Inflammatory macrophage (primary cell): ENCODE measurements at places on chromosomes 6 and 20.
A peak's percentile ranks its signal among the peaks of the same experiment; 100 is the strongest.

- DNase-seq: no peak
Measured at GRCh38 chr6:107800564-107801164, 23.4 kb downstream of the SCML4 start.

GRCh38 chr20:54345301-54345724 lies 130.1 kb upstream of the DOK5 start:
- no peak for DNase-seq

DNA sequence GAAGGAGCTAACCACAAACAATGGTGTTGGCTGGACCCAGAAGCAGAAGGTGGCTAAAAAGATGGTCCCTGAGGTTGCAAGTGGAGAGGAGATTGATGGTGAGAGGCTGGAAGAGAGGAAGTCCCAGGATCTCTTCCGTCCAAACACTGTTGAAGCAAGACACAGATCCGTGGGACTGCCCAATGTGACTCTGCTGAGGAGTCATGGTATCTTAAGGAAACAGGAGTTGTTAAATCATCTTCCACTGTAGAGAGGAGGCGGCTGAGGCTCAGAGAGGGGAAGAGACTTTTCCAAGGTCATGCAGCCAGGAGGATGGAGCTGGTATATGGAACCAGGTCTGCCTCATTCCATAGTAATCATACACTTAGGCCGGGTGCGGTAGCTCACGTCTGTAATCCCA lies 4.1 kb upstream of the ZNF335 start:
- peak; percentile 83 for DNase-seq

- DNase-seq: no peak
Measured at GRCh38 chr6:34929241-34929978, 40.4 kb downstream of the ANKS1A start.

- DNase-seq: no peak
Measured at GRCh38 chr20:63284544-63284949, 8.4 kb upstream of the COL20A1 start.
